ENCODE measurements at places on chromosomes 2 and 18. TPM values are rescaled to one million over a fixed set of nuclear protein-coding genes. Genes with fewer than 3 reads are reported as not detected.

DNA sequence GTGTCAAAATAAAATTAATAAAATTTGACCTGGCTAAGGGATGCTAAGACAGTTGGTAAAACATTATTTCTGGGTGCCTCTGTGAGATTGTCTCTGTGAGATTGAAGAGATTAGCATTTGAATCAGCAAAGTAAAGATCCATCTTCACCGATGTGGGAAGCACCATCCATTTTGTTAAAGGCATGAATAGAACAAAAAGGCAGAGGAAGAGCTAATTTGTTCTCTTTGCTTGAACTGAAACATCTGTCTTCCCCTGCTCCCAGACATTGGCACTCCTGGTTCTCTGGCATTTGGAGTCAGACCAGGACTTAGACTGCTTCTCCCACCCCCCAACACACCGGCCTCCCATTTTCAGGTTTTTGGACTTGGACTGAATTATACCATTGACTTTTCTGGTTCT is 603.8 kb upstream of the LINC00305 start:
- no peak for DNase-seq

GRCh38 chr2:240624950-240625621 is at the start of gene GPR35:
Gene GPR35, plus strand, starts transcription at chr2:240625480. Its CDS starts 4,473 bp downstream, at chr2:240629953.
- DNase-seq, result peak; percentile 94

GRCh38 chr2:104859291-104859765 is 5.4 kb downstream of the POU3F3 start:
- DNase-seq, result no peak

DNA sequence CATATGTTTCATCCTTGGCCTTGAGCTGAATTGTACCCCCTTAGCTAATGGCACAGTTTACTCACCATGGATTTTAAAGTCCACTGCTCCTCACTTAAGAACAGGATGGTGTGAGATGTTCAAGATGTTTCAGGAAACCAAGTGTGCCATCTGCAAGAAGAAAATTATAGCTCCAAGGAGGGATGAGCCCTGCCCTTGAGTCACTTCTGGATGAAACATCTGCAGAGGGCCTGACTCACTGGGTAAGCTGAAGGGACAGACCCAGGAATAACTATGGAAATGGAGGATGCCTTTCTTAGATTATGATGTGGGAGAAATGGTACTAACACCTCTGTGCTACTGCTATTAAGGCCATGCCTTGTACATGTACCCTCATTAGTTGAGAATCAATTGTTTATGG is 6.4 kb downstream of the MARS2 start:
- no peak for DNase-seq

GRCh38 chr2:42742740-42743658 is 20.9 kb downstream of the OXER1 start:
- no peak for DNase-seq

DNA sequence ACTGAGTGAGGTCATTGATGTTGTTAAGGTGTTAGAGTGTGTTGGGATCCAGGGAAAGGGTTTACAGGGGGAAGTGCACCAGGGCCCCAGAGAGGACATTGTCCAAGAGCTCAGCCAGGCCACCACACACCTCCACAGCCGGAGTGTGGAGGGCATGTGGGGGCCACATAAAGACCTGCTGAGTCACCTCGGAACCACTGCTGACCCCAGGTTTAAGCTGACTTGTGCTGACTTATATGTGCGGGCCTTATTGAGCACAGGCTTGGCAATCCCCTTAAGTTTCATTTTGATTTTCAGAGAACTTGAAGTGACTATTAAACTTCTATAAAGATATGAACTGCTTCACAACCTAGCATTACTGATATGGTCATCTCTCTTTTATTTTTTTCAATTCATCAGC is 166.2 kb upstream of the MAP3K20 start:
- no peak for DNase-seq

- no peak for DNase-seq
Measured at GRCh38 chr2:174124181-174124580, 124.2 kb downstream of the OLA1 start.

- no peak for DNase-seq
Measured at GRCh38 chr2:63786471-63786870, 55.2 kb upstream of the UGP2 start.

DNA sequence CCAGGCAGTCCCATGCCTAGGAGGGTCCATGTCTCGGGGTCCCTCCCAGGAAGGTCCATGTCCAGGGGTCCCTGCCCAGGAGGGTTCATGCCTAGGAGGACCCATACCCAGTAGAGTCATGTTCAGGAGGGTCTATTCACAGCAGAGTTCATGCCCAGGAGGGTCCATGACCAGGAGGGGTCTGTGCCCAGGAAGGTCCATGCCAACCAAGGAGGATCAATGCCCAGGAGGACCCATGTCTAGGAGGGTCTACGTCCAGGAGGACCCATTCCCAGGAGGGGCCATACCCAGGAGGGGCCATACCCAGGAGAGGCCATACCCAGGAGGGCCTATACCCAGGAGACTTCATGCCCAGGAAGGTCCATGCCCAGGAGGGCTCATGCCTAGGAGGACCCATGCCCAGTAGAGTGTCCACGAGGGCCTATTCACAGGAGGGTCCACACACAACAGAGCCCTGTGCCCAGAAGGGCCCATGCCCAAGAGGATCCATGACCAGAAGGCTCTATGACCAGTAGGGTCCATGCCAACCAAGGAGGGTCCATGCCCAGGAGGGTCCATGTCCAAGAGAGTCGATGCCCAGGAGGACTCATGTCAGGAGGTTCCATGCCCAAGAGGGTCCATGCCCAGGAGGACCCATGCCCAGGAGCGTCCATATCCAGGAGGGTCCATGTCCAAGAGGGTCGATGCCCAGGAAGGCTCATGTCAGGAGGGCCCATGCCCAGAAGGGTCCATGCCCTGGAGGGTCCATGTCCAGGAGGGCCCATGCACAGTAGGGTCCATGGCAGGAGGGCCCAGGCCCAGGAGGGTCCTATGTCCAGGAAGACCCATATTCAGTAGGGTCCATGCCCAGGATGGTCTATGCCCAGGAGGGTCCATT is 10.1 kb downstream of the GPR35 start:
- no peak for DNase-seq

- DNase-seq, result no peak
Measured at GRCh38 chr2:84882414-84882738, 1.5 kb upstream of the TRABD2A start.

GRCh38 chr2:1546901-1547300 is 133.6 kb downstream of the TPO start:
- no peak for DNase-seq

GRCh38 chr2:231900486-231900942 is 25.7 kb downstream of the NPPC start:
- DNase-seq, result peak; percentile 84

DNA sequence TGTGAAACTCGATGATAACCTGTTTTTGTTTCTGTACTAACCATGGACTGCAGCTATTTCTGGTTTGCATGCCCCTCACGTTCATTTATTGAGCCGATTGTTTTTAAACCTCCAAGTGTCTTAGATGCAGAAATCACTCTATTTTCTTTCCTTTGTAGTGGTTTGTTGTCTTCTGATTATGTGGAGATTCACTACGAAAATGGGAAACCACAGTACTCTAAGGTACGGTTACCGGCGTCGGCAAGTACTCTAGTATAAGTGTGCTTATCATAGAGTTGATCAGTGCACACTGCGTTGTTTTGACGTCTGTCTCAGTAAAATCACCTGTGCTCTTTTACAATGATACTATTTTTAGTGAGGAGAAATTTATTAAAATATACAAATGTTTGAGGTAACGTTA is 87.4 kb downstream of the ADAM23 start:
- no peak for DNase-seq

- no peak for DNase-seq
Measured at GRCh38 chr2:83578405-83578804, 880.7 kb downstream of the SUCLG1 start.

DNA sequence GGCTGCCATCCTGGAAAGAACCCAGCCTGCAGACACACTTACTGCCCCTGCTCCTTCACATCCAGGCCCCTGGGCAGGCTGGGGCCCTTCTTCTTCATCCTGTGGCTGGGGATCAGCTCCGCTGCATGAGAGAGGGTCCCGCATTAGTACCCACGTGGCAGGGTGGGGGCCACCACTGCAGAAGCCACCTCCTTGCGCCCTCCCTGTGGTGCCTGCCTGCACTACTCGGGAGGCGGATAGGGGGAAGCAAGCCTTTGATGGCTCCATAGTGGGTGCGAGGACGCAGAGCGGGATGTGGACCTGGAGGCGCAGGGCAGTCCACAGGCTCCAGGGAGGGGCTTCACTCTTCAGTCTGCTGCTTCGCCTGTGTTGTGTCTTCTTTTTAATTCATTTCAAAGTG is 46.7 kb downstream of the GPC1 start:
- no peak for DNase-seq

GRCh38 chr2:95357717-95358280 is 44.7 kb upstream of the FAHD2A start:
- DNase-seq, result no peak

- DNase-seq, result no peak
Measured at GRCh38 chr2:221267773-221268425, 304.2 kb downstream of the EPHA4 start.

DNA sequence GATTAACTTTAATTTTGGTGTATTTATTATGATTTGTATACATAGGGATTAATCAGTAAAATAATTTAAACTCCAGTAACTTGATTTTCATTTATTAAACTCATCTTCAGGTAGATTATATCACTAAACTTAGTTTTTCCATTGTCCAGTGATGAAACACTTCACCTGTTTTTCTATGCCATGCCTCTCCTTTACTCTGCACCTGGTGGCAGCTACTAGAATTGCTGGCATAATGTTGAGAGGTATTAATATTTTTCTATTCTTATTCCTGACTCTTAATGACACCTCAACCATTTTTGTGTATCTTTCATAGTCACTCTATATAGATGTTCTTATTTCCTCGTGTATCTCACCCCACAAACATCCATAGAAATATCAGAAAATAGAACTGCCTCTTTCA is 940.3 kb upstream of the CRIM1 start:
- no peak for DNase-seq

GRCh38 chr18:69841117-69841516 is 106.6 kb downstream of the CD226 start:
- no peak for DNase-seq

GRCh38 chr2:10947005-10947440 is 35.3 kb downstream of the KCNF1 start:
- peak; percentile 55 for DNase-seq

DNA sequence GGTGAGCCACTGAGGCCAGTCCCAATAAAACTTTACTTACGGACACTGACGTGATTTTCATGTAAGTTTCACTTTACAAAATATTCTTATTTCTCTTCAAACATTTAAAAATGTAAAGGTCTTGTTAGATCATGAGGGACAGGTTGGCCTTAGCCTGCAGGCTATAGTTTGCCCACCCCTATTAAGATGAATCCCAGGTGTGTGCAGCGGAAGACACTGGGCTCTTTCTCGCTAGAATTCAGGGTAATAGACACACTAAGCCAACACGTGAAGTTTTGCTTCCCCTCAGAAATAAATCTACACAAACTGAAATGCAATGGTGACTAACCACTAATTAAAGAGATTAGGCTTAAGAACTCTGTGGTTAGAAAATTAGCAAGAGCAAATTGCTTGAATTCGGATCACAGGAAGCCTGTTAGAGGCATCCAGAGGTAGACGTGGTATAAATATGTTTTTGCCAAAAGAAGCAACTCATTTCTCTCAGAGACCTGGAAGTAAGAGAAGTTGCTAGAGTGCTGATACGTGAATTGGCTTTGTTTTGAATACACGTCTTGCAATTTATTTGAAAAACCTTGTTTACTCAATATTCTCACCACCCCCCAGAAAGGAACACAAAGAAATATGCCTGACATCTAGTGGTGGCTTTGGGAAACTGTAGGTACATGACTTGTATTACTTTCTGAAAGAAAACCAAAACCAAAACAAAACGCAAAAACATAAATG is 151.6 kb downstream of the DTNB start:
- DNase-seq, result peak; percentile 50

DNA sequence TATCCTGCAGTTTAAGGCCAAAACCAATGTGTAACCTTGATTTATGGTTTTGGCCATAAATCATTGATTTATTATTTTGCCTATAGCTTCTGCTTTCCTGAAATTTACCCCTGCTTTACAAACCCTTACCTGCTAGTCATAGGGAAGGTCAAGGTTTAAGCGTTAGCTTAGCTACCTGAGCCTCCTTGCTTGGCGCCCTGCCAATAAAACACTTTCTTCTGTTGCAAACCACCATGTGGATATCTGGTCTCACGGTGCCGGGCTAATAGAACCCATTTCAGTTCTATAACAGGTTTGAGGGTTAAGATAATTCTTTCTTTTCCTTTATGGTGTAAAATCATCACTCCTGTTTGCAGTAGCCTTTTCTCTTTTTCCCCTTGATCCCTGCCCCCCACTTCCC is 72.2 kb downstream of the PDK1 start:
- DNase-seq, result no peak

- no peak for DNase-seq
Measured at GRCh38 chr18:76441002-76441667, 53.9 kb downstream of the ZNF516 start.

DNA sequence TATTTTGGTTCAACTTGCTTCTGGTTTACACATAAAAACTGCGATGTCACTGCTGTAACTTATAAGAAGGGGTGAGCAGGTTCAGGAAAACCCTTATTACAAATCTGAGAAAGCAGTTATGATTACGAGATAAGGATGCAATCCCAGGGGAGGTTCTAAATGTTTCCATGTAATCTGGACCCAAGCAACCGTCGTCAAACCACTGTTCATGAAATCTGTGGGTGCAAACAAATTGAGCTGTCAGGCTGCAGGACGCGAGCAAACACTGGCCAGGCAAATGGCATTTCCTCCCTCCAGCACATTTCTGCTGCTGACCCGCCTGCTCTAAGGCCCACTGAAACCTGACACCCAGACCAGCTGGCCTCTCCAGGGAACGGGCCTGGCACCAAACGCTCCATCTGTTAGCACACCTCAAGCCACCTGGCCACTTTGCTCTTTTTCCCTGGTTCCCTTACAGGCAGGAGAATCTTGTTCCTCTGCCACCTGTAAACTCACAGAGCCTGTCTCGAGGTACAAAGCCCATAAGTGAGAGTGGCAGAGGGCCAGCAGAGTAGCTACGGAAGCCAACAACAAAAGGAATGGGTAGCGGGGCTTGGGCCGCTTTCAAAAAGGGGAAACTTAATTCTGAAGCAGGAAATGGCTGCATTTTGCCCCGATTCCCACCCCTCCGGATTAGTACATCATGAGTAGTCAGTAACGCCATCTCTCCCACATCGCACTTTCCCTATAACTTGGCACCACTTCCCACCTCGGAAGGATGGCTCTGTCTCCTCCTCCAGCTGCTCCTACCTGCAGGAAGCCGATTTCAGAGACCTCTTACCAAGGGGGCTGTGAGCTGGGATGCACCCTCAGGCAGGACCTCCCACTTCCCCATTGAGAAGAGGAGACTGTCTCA is 26.5 kb downstream of the CRACDL start:
- peak; percentile 68 for DNase-seq

RESP18 gene
- total RNA-seq, result not detected

SMYD1 gene
- total RNA-seq, result not detected

CFC1 gene
- total RNA-seq, result not detected

IWS1 gene
- total RNA-seq, result 98.3 TPM

POTEC gene
- 2.9 TPM for total RNA-seq

DNAJC5G gene
- total RNA-seq, result not detected

VWA3B gene
- 0.77 TPM for total RNA-seq

LOXHD1 gene
- total RNA-seq, result not detected

DPP10 gene
- total RNA-seq, result not detected

MC5R gene
- not detected for total RNA-seq

MOGAT1 gene
- not detected for total RNA-seq

ZBTB7C gene
- total RNA-seq, result 0.21 TPM

LCT gene
- 0.40 TPM for total RNA-seq

GAL3ST2 gene
- total RNA-seq, result not detected

HOXD1 gene
- 3.0 TPM for total RNA-seq

TUBA4B gene
- total RNA-seq, result not detected

SP140 gene
- total RNA-seq, result 0.11 TPM

CRYGC gene
- not detected for total RNA-seq
